ENCODE measurements at places on chromosomes 5 and 9.

- DNase-seq, result no peak
Measured at GRCh38 chr5:139668924-139669661, 20.9 kb downstream of the CXXC5 start.

- DNase-seq, result no peak
Measured at GRCh38 chr9:132894346-132894745, 15.6 kb downstream of the SPACA9 start.

- no peak for DNase-seq
Measured at GRCh38 chr9:32839013-32839885, 55.9 kb downstream of the TMEM215 start.

DNA sequence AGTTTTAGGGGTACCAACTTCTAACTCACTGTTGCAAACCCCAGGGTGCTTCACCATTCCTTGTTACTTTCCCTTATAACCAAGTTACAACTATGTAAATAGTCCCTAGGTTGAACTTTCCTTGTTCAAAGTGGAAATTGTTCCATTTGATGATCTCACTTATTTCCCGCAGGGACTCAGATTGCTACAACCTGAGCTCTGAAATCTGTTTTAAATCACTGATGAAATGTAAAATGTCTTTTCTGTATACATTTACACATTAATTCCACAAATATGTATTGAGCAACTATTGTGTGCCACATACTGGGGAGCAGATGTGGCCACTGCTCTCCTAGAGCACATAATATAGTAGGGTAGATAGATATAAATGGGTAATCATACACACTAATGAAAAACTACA, 69.1 kb upstream of the TARS1 start:
- DNase-seq, result no peak

DNA sequence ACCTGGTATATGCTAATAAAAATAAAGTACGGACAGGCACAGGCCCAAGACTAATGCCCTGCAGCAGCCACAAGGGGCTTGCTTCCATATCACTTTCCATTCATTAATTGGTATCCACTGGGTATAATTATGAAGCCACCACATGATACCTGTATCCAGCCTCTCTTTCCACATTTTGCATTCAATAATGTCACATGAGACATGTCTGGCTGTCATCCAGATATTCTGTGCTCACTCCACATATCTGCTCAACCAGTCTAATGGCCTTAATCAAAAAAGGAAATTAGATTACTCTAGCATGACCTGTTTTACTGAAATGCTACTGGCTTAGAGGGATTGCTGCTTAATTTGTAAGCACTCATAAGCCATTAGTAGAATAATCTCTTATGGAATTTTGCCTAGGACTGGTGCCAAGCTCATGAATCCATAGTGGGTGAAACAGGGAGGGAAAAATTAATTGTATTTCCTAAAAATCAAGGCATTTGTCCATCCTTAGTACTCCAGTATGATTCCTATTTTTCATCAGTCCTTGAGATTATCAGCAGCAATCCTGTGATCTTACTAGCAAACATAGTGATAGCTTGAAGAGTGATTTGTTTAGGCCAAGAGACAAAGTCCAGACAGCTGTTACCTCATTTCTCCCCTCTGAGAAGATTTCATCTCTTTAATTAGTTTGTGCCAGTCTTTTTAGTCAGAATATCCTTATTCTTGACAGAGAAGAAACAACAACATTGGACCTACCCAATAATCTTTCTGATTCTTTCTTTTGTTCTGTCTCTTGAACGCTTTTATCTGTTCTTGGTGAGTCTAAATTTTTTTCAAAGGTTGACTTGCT, 119.2 kb upstream of the ABCA1 start:
- no peak for DNase-seq

GRCh38 chr9:98228392-98229089, 26.9 kb downstream of the TBC1D2 start:
- no peak for DNase-seq

DNA sequence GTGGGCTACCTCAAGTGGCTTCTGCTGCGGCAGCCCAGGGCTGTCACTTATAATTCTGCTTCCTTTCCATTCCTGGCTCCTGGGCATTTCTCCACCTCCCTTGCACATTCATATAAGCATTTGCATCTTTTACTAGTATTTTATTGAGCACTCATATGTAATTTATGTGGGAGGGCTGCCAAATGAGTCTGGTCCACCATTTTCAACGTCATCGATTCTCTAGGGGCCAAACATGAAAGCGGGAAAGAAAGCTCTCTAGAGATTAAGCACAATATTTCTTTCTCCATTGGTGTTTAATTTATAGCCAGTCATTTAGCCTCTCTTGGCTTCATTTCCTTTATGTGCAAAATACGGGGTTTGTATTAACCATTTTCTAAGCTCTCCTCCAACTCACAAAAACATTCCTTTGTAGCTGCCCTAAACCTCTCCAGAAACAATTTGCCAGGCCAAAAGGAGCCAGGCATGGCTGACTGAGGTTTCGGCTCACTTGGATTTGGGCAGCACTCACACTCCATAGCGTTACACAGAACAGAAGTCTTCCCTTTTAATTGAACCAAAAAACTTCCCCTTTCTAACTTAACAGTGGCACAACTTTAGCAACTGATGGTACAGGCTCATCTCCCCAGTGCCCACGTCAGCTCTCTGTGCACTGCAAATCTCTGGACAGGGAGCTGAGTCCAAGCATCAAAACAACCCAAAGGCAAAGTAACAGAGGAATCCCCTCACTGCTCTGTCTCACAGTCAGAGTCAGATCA, 183.5 kb downstream of the ROR2 start:
- no peak for DNase-seq

GRCh38 chr5:75055727-75056144, 3.4 kb upstream of the GCNT4 start:
- DNase-seq, result no peak

DNA sequence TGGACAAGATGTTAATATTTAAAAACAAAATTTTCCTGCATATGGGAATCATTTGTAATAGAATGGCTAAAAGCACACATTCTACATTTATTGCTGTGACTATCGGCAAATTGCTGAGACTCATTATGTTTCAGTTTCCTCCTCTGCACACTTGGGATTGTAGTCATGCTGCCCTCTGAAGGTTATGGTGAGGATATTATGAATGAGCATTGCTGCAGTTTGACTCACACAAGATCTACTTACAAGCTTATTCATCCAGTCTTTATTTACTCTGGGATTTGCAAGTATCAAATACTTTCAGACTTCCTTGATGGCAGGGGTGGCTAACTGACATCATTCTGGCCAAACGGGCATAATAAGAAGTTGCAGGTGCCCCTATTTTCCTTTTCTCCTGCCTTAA, 9.5 kb upstream of the NFIL3 start:
- DNase-seq, result peak; percentile 46

- no peak for DNase-seq
Measured at GRCh38 chr5:29054694-29055093, 2016.3 kb upstream of the CDH9 start.

DNA sequence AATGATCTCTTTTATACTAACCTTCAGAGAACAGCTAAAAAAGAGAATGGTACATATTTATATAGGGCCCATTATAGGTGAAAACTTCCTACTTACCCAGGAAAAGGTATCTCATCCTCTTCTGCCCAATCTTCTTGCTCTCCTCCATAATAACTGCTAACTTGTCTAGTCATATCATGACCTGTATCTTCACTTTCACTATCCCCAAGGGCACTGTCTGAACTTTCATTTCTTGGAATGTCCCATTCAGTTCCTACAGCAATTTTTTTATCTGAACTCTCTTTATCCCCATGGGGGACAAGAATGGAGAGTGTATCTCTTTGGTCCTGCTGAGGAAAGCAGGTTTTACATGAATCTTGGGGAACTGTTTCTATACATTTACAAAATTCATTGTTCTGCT, 36.4 kb upstream of the RAPGEF6 start:
- DNase-seq, result no peak

DNA sequence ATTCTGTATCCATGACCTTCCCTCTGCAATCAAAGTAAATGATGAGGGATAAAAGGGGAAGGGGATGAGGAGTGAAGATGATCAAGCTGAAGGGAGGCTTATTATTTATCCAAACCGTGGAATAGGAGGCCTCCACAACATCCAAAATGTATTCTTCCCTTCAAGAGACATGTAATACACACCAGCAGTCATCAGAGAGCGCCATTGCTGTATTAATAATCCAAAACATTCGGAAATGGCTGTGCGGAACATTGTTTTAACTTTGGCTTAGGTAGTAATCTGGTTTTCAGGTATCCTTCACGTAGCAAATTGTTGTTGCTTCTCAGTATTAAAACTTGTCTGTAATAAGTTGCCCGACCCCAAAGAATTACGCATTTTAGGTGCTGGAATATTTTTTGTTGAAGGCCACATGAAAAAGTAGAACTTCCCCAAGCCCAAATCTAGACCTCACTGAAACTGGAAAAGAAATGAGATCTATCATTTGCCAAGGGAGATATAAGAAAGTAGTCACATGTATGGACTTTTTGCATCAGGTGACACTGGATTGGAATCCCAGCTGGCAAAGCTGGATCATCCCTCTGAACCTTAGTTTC, 2.6 kb upstream of the BOD1 start:
- DNase-seq, result peak; percentile 59

DNA sequence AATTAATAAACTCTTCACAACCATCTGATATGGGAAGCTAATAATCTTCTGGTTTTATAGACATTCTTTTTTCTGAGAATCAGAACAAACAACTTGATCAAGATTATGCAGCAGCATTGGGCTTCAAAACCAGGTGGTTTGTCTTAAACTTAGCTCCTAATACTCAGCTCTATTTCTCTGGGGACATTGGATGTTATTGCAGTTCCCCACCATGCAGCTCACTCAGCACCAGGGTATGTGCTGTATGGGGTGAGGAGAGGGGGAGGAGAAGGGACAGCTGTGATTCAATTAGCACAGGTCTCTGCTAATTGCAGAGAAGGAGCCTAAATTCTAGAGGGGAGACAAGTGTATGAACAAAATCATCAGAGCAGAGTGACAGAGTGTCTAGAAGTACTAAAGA, 210.7 kb upstream of the TNC start:
- DNase-seq, result no peak

- DNase-seq, result no peak
Measured at GRCh38 chr9:94176608-94177007, 82.5 kb upstream of the ZNF169 start.

- no peak for DNase-seq
Measured at GRCh38 chr5:73183481-73183891, 10.5 kb downstream of the TMEM174 start.

GRCh38 chr5:178323961-178324360, 91.4 kb upstream of the PHYKPL start:
- no peak for DNase-seq

GRCh38 chr5:58133631-58134296, 326.1 kb downstream of the PLK2 start:
- DNase-seq, result no peak

GRCh38 chr5:176722757-176723156, 75.5 kb downstream of the TSPAN17 start:
- no peak for DNase-seq

- no peak for DNase-seq
Measured at GRCh38 chr9:129814432-129815223, 9.3 kb downstream of the TOR1A start.

DNA sequence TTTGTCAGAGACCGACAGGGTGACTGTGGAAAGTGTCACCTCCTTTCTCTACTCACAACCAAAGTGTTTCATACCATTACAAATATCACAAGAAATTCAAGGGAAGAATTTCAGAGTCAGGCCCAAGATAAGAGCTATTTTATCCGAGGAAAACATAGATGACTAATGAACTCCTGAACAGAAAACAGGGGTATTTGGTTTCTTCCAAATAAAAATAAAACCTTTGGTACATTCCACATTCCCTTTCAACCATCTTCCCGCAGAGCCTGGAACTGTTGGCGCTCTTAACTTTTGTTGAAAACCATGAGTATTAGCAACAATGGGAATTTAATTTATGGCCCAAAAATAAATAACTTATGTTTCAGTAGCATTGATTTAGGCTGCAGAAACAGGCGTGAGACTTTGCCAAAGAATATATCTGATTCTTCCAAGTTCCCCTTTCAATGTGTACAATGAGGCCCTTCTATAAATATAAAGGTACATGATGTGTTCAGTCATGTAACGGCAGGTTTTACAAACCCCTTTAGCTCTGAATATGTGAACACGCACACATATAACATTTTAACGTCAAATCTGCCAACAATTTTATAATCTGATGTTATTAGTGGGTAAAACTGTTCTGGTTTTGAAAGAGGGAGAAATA, 69.5 kb downstream of the RETREG1 start:
- no peak for DNase-seq

DNA sequence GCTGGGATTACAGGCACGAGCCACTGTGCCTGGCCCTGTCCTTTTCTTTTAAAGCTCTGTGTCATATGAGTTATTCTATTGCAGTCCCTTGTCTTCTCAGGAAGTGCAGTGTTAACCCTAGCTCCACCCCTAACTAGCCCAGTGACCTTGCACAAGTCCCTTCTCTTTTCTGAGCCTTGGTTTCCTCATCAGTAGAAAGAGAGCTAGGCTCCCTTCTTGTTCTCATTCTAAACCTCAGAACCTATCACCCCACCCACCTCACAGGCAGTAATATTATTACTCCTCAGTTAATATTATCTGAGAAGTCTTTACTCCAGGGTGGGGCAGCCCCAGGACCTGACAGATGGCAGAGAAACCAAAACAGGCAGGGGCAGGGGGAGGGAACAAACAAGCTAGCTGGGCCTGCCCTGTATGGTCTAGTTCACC, 7.2 kb downstream of the CYFIP2 start:
- no peak for DNase-seq

DNA sequence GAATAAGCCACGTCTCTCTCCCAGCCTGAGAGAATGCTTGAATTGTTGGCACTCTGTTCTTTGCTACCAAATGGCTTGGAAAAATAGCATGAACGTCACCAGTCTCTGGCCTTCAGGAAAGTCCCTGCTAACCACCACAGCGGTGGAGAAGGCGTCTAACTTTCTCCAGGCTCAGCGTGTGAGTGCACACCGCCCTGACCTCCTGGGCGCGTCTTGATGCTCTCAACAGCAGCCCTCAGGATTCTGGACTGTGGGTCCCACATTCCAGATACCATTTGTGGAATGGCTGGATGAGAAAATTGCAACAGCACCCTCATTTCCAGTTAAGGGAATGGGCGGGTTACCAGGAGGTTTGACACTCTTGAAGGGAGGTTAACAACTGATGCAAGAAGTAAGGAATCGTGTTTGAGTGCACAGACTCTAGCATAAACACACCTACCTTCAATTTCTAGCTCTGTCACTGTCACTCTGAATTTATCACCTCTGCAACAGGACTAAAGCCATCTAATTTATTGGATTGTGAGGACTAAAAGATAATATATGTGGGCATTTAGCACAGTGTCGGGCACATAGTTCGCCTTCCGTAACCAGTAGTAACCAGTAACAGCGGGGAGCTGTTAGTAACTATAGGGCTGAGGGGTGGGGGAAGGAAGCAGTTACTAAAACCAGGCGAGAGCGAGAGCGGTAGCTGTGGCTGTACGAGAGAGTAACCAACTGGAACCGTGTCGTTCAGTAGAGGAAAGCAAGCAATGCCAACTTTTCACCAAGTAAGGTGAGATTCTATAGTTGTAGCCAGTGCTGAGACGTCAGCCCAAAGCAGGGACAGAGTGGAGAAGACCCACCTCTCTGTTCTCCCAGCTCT, 807 bp upstream of the PLGRKT start:
- no peak for DNase-seq

All from SW 1271 (cell line).